Mammary epithelial cell (primary cell): ENCODE measurements at places on chromosomes 16 and 17. TPM values are rescaled to one million over a fixed set of nuclear protein-coding genes. Genes with fewer than 3 reads are reported as not detected.

TNFRSF13B gene
- not detected for total RNA-seq

MAF gene
- total RNA-seq: 27.0 TPM

NAE1 gene
- 71.2 and 81.1 TPM in 2 replicates for total RNA-seq

CDH11 gene
- total RNA-seq: 2.4 and 6.3 TPM in 2 replicates

GAS2L2 gene
- total RNA-seq: not detected

CLDN7 gene
- 57.8 TPM for total RNA-seq

IRX3 gene
- 7.2 and 7.3 TPM in 2 replicates for total RNA-seq

NSRP1 gene
- 32.5 and 44.3 TPM in 2 replicates for total RNA-seq

SPEM1 gene
- not detected in 2 replicates for total RNA-seq

MYL4 gene
- total RNA-seq: not detected in 2 replicates

GRCh38 chr16:81140930-81141780 lies 45.0 kb upstream of the GCSH start:
- no peak for DNase-seq

DNA sequence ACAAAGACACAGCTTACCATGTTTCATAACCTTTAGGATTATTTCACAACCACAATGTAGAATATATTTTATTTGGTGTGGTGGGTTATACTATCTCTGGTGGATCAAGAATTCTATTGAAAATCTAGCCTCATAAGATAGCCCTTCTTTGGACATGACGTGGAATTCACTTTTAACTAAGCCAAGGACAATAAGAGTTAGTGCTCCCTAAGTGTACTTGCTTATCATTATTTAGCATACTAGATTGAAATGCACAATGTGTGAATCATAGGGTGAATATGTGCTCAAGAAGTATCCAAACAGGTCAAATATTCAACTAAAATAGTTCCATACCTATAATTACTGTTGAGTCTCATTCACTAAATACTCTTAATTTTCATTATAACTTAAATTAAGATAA lies 1179.5 kb upstream of the GOT2 start:
- DNase-seq: no peak

DNA sequence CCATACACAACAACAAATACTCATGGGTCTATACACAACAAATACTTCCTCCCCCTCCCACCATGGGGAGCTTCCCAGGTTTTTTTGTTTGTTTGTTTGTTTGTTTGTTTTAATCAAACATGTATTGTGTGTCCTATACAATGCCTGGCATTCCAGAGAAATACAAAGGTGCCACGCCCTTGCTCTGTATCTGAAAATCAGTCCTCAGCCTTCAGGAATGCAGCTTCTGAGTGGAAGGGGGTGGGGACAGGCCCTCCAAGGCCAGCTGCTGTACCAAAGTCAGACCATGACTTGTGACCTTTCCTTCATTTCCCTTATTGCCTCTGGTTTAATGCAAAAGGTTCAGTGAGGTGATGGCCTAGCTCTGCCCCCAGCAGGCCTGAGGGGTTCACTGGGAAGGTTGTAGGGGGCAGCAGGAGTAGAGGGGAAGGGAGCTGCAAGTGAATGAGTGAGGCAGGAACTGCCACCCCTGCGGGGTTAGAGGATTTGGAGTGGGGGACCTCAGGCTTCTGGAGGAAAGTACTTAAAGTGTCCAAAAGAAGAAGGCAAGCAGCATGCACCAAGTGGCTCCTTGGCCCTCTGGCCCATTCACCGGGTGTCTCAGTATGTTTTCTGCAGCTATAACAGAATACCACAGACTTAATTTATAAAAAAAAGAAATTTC lies 105.2 kb downstream of the CLEC16A start:
- no peak for DNase-seq

GRCh38 chr17:10197721-10198508 lies 491 bp downstream of the GAS7 start:
- no peak for DNase-seq

- no peak for DNase-seq
Observed at GRCh38 chr17:68257934-68258333, 10.1 kb downstream of the AMZ2 start.

GRCh38 chr16:26664086-26664485 lies 402.6 kb upstream of the C16orf82 start:
- DNase-seq: no peak

DNA sequence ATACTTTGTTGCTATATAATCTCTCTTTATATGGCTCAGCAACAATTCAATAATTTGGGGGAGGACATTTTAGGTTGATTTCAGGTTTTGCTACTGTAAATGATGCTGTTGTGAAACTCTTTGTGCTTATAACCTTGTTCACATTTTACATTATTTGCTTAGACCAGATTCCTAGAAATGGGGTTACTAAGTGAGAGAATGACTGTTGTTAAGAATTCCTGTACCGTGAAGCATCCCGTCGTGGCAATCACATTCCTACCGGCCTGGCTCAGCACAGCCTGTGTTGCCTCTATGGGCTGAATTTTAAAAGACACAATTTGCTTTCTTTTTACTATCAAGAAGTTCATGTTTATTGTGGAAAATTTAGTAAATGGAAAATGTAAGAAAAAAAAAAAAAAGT lies 31.4 kb downstream of the B9D1 start:
- no peak for DNase-seq

- DNase-seq: no peak
Observed at GRCh38 chr17:27336184-27336583, 42.3 kb downstream of the WSB1 start.

- DNase-seq: no peak
Observed at GRCh38 chr17:7882629-7883028, 6.0 kb upstream of the CHD3 start.

DNA sequence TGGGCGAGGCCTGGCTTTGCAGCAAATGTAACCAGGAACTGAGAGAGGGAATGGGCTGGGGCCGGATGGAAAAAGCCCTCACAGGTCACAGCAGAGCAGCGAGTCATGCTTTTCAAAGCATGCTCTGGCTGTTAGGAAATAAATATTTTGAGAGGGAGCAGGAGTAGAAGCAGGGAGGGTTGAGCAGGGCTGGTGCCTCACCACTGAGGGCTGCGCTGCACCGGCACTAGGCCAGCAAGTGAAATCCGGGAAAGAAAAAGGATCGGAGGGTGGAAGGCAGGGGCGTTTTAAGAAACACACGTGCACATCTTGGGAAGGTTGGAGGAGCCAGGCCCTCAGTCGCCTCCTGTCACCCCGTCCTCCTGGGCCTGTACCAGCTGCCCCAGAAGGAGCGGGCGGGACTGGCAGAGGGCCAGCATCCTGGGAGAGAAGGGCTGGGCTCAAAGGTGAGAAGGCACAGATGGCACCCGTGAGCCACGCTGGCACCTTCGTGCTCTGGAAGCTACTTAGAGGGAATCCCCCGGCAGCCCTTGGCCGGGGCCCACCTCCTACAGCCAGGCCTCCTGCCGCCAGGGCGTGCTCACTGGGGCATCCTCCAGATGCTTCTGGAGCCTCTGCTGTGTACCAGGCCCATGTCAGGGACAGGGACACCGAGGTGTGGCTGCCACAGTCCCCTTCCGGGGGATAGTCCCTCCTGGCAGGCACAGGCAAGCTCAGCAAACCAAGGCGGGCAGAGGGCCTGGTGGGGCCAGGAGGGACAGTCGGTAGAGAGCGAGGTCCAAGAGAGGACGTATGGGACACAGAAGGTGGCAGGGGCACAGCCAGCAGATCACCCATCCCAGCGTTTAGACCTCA lies 71.5 kb upstream of the PLCG2 start:
- DNase-seq: peak; percentile 38
